ENCODE measurements at places on chromosomes 5 and 9.

GRCh38 chr5:59785676-59786333 is 107.7 kb downstream of the PDE4D start:
- no peak for DNase-seq

DNA sequence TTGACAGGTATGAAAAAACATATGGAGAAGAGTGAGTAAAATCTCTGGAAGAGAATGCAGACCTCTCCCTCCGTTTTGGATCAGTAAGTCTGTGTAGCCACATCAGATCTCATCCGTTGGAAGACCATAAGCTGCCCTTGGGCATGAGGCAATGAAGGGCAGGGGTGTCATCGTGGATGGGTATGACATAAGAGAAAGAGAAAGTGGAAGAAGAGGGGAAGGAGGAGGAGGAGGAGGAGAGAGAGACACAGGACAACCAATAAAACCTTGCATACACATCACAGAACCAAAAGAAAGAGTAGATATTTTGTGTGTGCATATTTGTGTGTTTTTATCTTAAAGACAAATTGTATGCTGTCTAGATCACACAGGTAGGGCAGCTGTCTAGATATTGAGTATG is 50.7 kb downstream of the PRRC1 start:
- DNase-seq = no peak

DNA sequence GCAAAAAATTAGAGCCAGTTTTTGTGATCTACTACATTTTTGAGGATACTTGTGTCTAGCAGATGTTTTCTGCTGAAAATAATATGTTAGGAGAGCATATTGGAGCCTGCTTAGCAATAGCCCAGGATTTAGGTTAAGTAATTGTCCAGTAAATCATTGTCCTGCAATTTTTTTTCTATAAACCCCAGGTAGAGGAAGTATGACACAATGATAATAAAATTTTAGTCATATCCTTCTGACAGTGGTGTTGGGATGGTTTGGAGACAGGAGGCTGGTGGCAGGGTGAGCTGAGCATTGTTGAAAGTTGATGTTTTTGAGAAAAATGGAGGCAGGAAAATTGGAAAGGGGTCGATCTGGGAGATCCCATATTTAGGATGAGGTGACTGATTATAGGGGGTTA is 3.5 kb downstream of the SNCAIP start:
- no peak for DNase-seq

DNA sequence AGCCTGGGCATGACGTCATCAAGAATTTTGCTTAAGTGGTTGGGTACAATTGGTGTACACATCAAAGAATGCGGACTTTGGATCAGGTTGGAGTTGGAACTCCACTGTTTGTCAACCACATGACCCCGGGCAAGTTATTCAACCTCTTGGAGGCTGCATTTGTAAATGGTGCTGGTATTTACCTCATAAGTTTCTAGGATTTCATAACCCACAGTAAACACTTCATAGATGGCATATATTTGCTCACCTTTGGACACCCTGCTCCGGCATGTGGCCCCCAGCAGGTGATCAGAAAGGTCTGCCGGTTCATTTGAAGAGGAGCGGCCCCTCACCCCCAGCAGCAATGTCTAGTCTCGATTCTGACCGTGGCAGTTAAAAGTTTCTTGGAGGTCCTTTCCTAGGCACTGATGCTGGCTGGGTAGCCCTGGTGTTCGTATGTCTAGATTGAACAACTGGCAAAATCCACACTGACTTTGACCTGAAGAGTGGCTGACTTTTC is 60.6 kb downstream of the IL6ST start:
- DNase-seq = no peak

- peak; percentile 4 for DNase-seq
These were observed 52.9 kb downstream of the COMMD10 start for GRCh38 chr5:116137544-116138378.

DNA sequence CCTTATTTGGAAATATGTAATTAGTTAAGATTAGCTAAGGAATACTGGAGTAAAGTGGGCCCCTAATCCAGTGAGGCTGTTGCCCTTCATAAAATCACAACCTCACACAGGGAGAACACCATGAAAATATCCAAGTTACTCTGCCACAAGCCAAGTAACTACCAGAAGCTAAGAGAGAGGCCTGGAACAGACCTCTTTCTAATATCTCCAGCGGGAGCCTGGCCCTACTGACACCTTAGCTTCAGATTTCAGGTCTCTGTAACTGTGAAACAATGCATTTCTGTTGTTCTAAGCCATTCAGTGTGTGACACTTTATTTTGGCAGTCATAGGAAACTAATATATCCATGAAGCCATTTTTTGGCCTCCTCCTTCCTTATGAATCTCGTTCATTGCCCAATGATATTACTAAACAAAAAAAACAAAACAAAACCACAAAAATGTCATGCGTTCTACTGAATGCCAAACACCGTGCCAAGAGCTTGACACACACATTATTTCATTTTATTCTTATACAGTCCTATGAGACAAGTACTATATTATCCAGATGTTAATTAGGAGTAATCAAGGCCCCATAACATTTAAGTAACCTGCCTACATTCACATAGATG is 699.0 kb downstream of the MAT2B start:
- no peak for DNase-seq

GRCh38 chr5:63170486-63170885 is 591.9 kb downstream of the LRRC70 start:
- no peak for DNase-seq

GRCh38 chr9:127841087-127841835 is 13.2 kb downstream of the ENG start:
- DNase-seq = no peak

- no peak for DNase-seq
These were observed 109.9 kb upstream of the CPEB4 start for GRCh38 chr5:173778152-173778782.
